RWPE2 (cell line): ENCODE measurements at places on chromosomes 4 and X.

DNA sequence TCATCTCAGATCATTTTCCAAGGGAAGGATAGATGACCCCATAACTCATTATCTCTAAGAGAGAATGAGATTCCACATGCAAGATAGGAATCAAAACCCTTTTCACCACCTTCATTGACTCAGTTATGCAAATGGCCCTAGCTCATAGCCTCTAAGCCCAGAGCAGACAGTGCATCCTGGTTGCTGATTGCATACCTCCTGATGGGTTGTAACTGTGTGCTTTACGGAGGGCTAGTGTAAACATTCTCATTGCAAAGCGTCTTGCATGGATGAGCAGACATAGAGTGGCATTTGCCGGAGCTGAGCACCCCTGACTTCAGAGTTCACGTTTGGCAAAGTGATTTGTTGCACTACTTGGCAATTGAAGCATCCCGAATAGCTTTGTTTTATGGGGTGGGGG is 151.0 kb downstream of the VCX3A start:
- DNase-seq: no peak

DNA sequence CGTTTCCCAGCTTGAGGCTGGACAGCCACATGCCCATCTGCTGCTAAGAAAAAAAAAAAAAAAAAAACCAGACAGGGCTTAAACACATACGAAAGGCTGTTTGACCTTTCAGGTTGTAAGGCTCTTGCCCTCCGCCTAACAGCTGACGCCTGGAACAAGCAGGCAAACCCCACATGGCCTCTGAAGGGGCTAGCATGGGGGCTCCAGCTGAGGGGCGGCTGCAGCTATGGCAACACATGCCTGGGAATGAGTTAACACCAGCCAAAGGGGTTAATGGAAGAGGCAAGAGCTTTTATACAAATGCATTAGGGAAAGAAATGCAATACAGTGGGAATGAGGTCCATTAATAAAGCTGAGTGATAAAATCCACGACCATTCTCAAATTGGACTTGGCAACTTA is 183.6 kb downstream of the ENOX2 start:
- DNase-seq: no peak

DNA sequence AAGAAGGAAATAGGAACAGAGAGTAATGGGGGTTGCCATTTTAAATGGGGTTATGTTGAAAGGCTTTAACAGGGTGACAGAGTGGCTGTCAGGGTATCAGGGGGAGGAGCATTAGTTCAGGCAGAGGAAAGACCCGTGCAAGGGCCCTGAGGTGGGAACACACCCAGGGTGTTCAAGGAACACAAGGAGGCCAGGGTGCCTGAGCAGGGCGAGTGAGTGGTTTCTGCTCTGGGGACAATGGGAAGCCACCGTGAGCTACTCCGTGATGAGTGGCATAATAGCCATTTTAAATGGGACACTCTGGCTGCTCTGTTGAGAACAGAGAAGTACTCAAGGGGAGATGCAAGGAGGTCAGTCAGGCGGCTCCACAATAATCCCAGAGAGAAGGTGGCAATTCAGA is 4.5 kb downstream of the EVC2 start:
- DNase-seq: no peak

GRCh38 chr4:136706942-136707341 is 825.4 kb downstream of the PCDH18 start:
- no peak for DNase-seq

- DNase-seq: no peak
These were observed 32.7 kb downstream of the NLGN3 start for GRCh38 chrX:71177327-71177726.

GRCh38 chr4:38603652-38604051 is 60.3 kb upstream of the KLF3 start:
- DNase-seq: no peak

DNA sequence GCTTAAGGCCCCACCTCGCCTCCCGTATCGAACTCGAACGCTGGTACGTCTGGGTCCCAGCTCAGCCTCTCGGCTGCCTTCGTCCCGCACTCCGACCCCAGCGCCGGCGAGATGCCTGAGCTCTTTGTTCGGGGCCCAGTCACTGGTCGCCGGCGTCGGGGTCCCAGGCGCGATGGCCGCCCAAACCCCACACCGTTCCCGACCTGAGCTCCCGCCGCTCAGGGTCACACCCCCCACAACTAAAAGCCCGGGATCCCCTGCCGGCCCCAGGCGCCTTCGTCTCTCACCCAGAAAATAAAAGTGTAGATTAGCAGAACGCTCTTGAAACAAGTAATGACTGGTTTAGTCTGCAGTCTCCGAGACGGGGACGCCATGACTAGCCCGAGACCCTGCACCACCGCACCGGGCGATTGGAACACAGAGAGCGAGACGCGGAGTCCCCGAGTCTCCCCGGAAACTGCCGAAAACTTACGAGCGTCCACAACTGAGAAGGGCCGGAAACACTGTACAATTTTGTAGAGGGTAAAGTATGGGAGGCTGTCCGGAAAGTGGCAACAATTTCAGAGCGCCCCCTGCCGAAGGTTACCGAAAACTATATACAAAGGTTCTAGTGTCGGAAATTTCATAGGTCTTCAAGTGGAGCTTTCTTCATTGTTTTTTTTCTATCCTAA is at the start of gene TSPAN6:
Gene TSPAN6 (minus strand): TSS at position 486 of the 671 bp plus-strand sequence. CDS start 112 bp downstream, at position 374.
- peak; percentile 66 for DNase-seq

DNA sequence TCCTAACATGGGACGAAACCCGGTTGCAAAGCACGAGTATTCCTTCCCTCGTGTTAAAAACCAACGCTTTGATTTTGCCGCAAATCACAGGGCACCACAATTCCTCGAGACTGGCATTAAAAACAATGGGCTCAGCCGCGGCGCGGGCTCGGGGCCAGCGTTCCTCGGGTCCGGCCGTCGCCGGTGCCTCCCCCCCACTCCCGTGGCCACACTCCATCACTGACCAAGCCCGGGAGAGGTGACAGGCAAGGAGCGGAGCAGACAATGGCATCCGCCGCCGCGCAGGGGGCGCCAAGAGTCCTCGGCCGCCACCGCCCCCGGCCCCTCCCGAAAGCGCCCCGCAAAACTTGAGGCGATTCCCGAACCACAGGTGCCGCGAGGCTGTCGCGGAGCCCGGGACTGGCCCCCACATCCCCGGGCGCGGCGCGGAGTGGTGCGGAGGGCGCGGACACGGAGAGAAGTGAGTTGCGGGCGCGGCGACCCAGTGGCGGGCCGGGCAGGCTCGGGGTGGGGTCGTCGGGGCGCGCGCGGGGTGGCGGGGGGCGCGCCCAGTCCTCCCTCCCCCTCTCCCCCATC is 445 bp downstream of the AP1S2 start:
- peak; percentile 26 for DNase-seq

GRCh38 chr4:35963974-35964515 is 280.3 kb downstream of the ARAP2 start:
- no peak for DNase-seq

DNA sequence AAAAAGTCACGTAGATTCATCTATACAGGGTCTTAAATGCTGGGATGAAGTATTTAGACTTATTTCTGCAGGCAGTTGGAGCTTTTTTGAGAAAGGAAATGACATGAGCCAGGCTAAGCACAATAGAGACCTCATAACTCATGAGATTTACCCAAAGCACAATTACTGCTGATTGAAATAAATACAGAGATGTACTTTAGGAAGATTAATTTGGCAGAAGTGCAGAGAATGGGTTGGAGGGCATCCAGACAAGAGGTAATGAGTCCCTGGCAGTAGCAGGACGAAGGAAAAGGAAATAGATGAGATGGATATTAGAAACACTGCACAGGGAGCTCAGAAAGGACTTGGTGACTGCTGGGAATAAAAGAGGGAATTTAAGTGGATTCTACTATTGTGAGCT is 129.1 kb downstream of the SHROOM4 start:
- DNase-seq: no peak

DNA sequence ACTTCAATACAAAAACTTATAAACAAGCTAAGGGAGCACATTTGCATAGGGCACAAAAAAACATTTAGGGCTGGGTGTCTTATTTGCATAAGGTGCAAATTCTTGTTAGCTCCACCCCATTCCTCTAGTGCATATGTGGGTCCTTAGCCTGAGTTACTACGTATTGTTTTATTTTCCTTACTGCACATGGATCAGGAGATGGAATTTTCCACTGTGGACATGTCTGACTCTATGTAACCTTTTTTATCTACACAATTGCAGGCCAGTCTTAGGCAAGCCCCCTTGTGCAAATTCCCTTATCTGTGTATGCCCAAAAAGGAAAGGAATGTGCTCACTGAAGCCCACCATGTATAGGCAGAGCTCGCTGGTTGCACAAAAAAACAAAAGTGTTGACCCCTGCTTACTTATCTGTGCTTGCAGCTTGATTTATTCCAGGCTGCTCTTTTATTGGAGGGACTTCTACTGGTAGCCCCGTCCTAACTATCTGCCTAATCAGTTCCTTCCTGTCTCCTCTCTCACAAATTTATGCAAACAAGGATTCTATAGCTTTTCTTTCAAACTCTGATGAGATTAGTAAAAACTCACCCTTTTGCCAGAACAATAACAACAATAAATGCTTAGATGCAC is 359.0 kb upstream of the MAGEB16 start:
- no peak for DNase-seq

DNA sequence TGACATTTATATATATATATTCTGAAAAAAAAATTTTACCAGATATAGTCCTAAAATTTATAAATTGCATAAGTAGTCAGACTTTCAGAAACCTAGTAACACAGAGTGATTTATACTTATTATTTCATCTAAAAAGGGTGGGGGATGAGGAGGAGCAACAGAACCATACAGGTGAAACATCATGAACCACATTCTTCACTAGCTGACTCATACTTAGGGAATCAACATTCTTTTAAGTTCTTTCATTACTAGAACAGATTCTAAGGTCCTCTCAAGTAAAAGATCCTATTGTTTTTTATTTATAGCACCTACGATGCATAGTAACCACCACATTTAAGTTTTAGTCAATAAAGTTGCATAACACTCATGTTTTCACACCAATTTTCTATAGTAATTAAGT is 166.1 kb downstream of the LRBA start:
- no peak for DNase-seq

GRCh38 chrX:120559804-120560203 is 958 bp downstream of the CUL4B start:
- no peak for DNase-seq

GRCh38 chr4:151753056-151753455 is 7.8 kb downstream of the GATB start:
- DNase-seq: peak; percentile 77

GRCh38 chr4:116101321-116101720 is 984.1 kb downstream of the TRAM1L1 start:
- no peak for DNase-seq

DNA sequence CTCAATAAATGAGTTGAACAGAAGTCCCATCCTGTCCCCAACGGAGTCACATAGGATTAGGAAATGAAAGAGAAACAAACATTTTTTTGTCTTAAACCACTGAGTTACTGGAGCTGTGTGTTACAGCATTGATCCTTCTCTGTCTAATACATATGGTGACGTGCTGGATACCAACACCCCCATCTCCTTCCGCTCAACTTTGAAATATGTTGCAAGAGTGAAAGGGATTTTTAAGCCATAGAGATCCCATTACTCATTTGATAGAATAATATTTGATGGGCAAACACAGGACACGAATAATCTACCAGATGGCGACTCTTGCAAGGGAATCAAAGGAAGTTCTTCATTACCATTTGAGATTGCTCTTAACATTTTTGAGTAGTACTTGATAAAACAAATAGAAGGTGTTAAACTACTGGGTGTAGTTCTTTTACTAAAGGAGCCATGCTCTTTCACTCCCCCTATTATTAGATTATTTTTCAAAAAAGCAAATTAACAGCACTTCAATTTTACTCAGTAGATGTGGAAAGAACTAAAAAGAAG is 140.5 kb downstream of the PACRGL start:
- no peak for DNase-seq

- no peak for DNase-seq
These were observed 9.6 kb upstream of the DLG3 start for GRCh38 chrX:70434914-70435586.

GRCh38 chr4:37002625-37003024 is 241.9 kb upstream of the NWD2 start:
- DNase-seq: no peak

- no peak for DNase-seq
These were observed 67.1 kb downstream of the USP38 start for GRCh38 chr4:143251779-143252178.

- DNase-seq: no peak
These were observed 197.9 kb downstream of the PRDM5 start for GRCh38 chr4:120724656-120725055.

DNA sequence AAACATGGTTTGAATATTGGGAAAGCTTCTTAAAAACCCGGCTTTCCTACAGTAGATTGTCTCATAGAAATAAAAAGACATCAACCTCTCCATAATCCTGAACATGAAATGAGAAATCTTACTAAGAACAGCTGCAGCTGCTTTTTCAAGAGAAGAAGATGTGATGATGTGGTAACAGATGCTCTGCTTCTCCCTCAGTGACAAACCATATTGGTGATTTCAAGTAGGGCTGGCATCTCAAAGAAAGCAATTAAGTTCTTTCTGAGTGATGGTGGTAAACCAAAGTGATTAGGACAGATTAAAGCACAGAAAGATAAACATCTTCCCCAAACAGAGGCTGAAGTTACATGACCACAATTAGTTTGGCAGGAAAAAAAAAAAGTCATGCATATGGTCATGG is 1477.7 kb downstream of the RAPGEF2 start:
- DNase-seq: no peak

GRCh38 chr4:121400632-121401031 is 19.8 kb upstream of the QRFPR start:
- DNase-seq: no peak

GRCh38 chrX:13903405-13903804 is 86.5 kb upstream of the GPM6B start:
- DNase-seq: no peak

DNA sequence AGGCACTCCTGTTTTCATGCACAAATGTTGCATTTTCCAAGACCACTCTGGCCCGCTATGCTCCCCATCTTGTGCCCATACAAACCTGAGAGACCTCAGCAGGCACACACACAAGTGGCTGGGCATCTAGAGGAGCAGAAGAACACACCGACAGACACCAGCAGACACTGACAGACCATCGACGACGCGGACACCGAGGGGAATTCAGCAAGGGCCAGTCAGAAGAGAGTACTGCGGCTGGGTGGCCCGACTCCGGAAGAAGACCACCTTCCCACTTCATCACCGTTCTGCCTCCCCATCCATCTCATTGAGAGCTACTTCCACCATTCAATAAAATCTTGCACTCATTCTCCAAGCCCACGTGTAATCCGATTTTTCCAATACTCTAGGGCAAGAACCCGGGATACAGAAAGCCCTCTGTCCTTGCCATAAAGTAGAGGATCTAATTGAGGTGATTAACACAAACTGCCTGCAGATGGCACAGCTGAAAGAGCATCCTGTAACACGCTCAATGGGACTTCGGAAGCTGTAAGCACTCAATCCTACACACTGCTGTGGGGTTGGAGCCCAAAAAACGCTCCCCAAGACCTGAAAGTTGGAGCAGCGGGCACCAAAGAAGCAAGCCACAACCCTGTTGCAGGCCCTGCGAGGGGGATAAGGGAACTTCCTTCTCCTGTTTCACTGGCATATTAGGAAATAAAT is 780.9 kb downstream of the ARAP2 start:
- peak; percentile 42 for DNase-seq

GRCh38 chr4:65018313-65018712 is 609.1 kb upstream of the TECRL start:
- no peak for DNase-seq

GRCh38 chr4:90121676-90122354 is 5.4 kb upstream of the CCSER1 start:
- no peak for DNase-seq
